ENCODE measurements at places on chromosomes 2 and 18.

DNA sequence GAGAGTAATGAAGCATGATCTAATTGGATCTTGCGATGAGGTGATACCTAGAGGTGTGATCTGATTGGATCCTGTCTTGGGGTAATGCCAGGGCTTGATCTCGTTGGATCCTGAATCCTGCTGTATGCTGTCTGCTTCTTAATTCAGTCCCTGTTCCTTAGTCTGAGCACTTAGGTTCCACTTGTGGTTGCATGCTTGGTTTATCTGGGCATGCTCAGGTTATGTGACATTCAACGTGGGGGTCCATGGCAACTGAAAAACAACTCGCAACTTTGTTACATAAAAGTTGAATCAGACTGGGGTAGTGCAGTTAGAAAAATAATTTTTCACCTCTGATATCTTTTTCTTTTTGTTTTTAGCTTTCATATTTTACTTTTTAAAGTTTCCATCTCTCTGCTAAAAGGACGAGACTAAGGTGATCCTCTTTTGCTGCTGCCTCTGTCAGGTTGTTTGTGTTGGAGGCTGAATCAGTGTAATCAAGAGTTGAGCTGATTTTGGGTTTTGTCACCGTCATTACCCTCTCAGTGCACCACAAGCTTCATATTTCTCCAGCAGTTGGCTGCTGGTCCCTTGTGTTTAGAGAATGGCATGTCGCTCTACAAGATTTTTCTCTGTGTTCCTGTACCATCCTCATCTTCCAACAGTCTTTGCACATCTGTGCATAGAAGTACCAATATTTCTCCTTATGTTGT lies 67.9 kb downstream of the NCOA1 start:
- DNase-seq = no peak

- no peak for DNase-seq
These were observed 173.0 kb downstream of the CTIF start for GRCh38 chr18:48711651-48712486.

- no peak for DNase-seq
These were observed 117.3 kb upstream of the STON1 start for GRCh38 chr2:48412443-48413250.

DNA sequence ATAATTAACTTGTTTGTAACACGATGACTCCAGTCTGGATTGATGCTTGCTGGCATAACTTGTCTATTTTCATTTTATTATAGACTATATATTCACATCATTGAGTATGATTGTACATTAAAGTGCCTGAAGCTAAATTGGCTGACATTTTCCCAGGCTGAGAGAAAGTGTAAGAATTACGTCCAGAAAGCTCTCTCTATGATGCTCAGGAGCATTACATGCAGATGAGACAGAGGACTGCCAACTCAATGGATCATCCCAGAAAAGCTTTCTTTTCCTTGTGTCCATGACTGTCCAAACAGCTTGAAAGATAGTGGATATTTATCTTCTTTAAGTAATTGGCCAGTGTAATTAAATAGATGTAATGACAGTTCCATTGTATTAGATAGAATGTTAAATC lies 1372.2 kb upstream of the TMEFF2 start:
- DNase-seq = no peak

GRCh38 chr2:168107322-168107721 lies 140.1 kb downstream of the STK39 start:
- no peak for DNase-seq

GRCh38 chr18:11316546-11316945 lies 167.2 kb upstream of the PIEZO2 start:
- DNase-seq = no peak

DNA sequence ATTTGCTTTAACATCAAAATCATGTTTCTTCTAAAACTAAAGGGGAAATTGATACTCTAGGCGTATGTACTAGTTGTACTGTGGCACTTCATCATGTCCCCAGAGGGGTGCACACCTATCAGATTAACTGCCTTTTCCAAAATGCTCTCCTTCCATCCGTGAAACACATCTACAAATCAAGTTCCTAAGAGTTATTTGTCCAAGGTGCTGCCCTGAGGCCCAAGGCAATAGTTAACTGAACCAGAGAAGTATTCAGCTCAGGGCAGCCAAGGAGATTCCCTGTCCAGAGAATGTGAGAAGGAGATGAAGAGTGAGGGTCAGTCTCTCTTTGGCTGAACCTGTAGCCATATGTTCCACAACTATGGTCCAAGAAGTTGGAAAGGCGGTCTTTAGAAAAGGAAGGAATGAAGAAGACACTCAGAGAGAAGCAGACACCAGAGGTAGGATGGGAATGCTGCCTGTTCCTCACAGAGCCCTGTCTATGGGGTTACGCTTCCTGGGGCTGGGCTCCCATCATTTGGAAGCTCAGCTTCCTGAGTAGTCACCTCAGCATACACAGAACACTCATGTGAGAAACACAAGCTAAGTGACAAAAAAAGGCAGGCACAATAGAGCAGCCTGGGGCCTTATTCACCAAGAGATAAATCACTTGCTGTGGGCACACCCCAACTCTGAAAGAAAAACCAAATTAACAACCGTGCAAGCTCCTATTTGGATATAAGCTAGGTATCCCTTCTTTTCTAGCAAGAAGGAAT lies 55.6 kb downstream of the ANKRD44 start:
- DNase-seq = no peak

GRCh38 chr2:238667008-238667407 lies 180.9 kb upstream of the TWIST2 start:
- DNase-seq = no peak

DNA sequence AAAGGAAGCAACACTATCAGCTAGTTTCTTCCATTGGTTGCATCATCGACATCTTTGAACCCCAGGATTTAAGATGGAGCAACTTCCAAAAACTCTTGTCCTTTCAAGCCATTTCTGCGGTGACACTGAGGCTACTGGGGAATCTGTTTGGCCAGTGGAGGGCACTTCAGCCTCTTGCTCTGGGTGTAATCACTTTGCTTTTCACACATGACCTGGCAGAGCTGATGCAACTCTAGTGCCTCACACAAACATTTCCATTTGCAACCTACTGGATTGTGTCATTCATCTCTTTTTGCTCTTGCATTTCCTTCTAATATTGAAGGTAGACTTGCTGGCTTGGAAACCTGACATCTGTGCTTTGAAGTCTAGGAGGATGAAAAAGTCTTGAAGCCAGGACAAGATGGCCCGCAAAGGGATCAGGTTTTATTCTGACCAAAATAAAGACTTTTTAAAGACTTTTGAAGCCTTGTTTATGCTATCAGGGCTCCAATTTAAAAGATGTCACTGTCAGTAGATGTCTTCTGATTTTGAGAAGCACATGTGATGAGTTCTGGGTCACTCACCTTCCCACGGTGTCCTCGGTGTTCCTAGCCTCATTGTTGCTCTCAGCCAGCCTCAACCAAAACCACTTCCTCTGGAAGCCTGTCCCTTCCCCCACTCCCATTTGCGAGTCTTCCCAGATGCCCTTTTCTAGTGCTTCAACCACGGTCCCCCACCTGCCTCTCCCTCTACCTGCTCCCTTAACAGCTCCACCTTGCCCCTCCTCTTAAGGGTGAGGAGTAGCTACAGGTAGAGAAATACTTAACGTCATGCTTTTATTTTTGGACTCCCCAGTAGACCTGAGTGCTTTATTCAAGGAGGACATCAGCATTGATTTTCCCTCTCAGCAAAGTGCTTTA lies 69.7 kb upstream of the KCNE4 start:
- DNase-seq = no peak

GRCh38 chr2:143697744-143698143 lies 568.5 kb downstream of the ARHGAP15 start:
- no peak for DNase-seq

- no peak for DNase-seq
These were observed 22.2 kb downstream of the XRCC5 start for GRCh38 chr2:216131175-216131926.

GRCh38 chr18:58758606-58759005 lies 87.3 kb downstream of the MALT1 start:
- DNase-seq = no peak

DNA sequence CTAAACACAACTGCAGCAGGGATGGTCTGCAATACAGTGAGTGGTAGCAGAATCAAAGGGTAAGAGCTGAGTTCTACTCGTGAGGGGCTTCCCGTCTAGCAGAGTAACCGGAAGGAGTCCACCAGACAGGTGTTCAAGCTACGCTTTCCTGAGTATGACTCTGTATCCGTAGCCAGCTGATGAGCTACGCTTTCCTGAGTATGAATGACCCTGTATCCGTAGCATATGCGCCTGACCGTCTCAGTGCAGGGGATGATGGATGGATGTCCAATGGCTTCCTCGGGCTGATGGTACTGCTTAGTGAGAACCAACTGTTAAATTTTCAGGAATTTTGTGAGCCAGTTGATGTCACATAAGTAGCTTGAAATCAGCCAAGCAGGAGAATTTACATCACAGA lies 244.1 kb upstream of the MYT1L start:
- no peak for DNase-seq

DNA sequence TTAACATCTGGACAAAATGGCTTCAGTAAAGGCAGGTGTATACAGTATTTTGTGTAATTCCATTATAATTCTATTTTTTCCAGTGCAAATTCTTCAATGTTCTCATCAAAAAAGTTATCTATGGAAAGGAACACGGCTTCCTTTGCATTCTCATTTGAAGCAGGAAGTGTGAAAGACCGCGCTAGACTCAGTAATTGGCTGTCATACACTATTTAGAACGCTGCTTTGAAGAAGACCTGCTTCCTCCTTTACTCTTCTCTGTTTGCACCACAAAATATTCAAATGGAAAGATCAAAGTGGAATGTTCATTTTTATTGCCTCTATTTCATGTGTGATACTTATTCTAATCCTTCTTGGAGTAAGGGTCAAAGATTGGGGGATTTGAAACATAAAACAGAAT lies 883.7 kb downstream of the TSN start:
- DNase-seq = no peak

GRCh38 chr2:223720367-223720766 lies 117.0 kb downstream of the AP1S3 start:
- no peak for DNase-seq

DNA sequence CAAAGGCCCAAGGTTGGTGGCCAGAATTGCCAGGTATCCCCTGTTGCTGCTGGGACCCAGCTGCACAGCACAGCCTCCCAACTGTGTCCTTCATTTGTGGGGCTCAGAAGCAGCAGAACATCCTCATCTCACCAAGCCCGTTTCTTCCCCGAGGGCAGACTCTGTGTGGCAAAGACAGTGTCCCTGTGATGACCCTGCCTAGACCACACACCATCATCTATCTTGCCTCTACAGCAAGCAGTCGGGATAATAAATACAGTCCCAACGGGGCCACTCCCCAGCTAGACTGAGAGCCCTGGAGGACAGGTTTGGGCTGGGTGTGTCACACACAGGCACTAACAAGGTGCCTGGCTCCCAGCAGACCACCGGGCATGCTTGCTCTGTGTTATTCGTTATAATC lies 93.4 kb downstream of the PTGR3 start:
- no peak for DNase-seq

DNA sequence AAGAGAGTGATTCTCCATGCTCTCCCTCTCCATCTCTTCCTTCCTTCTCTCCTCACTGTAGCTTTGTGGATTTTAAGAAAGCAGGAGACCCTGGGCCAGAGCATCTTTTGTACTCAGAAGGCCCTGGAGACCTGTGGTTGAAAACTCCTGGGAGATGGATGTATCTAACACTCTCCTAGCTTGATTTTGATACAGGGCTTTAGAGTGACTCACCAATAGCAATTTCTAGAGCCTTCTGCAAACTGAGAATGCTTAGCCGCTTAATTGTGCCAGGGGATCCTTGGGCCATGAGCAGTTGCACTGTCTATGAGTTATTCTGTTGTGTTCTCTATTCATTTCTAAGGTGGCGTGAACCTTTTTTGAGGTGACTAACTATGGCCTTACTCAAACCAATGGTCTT lies 17.7 kb downstream of the HOXD1 start:
- no peak for DNase-seq

DNA sequence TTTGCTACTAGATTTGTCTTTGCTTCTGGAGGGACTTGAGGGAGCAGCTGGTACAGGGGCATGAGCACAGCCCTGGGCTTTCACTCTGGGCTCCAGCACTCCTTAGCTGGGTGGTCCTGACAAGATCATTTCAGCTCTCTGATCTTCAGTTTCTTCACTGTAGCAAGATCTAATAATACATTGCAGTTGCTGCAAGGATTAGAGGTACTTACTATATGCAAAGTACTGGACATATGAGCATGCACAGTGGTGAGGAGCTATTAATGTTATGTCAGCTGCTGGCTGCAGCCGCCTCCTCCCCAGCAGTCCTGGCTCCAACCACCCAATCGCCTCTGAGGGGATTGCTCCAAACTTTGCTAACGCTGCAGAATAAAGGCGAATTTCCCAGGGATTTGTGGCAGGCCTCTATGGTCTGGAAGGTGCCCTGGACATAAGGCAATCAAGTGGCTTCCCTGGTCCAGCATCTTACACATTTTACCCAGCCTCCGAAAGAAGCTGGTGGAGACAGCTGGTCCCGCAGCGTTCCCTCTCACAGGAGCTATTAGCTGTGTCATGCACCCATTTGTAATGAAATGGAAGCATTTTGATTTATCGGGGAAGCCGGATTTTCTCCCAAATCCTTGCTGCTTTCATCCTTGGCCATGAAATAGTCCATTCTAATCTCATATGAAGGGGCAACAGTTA lies 96.7 kb downstream of the RHOB start:
- DNase-seq = no peak

DNA sequence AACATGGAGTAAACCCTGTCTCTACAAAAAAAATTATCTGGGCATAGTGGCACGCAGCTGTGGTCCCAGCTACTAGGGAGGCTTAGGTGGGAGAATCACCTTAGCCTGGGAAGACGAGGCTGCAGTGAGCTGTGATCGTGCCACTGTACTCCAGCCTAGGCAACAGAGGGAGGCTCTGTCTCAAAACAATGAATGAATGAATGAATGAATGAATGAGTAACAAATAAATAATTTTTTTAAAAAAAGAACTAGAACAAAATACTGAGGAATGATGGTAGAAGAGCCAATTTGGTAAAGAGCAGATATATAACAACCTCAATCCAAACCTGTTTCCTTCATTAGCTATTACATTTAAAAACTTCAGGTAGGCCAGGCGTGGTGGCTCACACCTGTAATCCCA lies 60.1 kb downstream of the STRN start:
- no peak for DNase-seq

GRCh38 chr2:65092791-65093190 lies 36.6 kb downstream of the CEP68 start:
- no peak for DNase-seq

DNA sequence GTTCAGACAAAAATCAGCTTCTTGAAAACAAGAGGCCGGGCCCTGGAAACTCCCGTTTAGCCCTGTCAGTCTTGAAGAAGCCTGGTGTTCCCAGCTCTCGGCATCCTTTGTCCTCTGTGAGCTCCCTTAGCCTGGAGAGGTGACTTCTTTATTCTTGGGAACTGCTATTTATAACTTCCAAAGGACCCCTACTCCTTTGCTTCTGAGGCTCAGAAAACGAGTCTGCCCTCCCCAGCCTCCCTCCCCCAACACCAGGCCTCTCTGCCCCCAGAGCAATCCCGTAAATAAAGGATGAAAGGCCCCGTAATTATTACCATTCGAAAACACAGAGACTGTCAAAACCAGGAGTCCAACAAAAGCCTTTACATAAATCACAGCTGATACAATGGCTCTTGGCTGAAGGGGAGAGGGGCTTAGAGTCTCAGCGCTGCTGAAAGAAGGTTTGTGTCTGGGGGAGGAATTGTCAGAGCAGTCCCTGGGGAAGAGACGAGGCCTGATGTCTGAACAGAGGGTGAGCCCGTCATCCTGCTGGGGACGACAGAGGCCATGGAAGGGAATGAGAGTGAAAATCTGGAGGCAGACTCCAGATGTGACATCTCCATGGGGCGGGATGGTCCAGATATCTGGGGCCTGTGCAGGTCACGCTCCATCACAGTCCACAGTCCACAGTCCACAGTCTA lies 283.0 kb downstream of the MYCN start:
- DNase-seq = no peak

- peak; percentile 24 for DNase-seq
These were observed 161.2 kb upstream of the PIEZO2 start for GRCh38 chr18:11310476-11311086.

All from stimulated activated CD4-positive, alpha-beta T cell treated with anti-CD3 and anti-CD28 coated beads, Interleukin-2, amount 100 ng/mL, for 48 hours (primary cell).